ENCODE measurements at places on chromosomes 7 and 10.
A peak's percentile ranks its signal among the peaks of the same experiment; 100 is the strongest.

DNA sequence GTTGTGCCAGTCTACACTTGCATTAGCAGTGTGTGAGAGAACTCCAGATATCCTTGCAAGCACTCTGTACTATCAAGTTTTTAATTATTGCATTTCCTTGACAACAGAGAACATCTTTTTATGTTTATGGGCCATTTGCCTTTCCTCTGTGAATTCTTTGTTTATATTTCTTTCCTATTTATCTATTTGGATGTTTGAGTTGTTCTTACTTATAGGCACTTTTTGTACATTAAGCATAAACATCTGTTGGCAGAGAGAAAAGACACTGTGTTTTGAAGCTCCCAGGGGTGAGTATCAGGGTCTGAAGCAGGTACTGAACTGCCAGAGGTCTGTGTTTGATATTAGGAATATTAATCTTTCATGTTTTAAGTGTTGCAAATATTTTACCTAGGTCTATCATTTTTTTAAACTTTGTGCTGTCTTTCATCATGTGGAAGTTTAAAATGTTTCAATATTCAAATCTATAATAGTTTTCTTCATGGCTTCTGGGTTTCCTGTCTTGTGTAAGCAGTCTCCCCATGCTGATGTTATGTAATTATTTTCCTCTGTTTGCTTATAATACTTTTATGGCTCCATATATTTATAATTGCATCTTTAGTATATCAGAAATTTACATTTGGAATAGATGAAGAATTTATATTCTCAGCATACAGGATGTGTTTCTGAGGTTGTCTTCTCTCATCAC lies 17.7 kb upstream of the PDCD4 start:
- no peak for DNase-seq

- no peak for DNase-seq
Observed at GRCh38 chr10:71136036-71136721, 76.2 kb upstream of the UNC5B start.

GRCh38 chr10:80137920-80138319 lies 5.4 kb downstream of the PLAC9 start:
- no peak for DNase-seq

DNA sequence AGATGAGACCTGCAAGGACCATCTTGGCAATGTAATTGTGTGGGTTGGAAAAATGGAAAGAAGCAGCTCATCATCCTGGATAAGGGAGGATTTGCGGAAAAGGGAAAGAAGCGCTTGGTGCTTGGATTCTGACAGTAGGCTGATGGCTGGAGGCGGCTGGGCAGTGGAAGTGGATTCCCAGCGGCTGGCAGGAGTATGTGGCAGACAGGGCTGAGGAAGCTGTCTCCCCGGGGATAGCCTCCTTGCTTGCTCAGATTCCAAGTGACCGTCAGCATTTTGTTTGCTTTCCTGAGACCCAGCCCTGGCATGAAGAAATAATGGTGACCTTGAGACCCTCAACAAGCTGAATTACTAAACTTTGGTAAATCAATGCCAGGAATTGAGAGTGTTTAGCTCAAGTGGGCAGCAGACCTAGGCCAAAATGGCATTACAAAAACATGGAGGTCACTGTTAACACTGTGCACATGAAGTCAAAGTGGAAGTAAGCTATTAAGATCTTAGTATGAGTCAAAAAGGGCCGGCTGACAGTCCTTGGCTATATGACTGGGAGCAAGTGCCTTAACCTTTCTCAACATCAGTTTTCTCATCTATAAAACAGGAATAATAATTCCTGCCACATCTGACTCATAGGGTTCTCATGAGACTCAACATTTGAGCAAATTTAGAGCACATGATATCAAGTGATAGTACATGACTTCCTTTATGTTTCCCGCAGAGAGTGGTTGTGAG lies 21.3 kb downstream of the SLC25A28 start:
- DNase-seq, result no peak

DNA sequence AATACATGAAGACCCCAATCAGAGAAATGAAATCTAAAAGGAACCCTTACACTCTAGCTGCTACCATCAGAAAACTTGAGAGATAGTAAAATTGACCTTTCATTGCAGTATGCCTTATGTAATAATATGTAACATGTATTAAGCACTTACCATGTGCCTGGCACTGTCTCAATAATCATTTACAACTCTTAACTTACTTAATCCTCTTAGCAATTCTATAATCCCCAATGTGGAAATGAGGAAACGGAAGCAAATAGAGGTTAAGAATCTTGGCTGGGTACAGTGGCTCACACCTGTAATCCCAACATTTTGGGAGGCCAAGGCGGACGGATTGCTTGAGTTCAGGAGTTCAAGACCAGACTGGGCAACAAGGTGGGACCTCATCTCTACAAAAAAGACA lies 29.8 kb upstream of the FHIP2A start:
- DNase-seq, result no peak

DNA sequence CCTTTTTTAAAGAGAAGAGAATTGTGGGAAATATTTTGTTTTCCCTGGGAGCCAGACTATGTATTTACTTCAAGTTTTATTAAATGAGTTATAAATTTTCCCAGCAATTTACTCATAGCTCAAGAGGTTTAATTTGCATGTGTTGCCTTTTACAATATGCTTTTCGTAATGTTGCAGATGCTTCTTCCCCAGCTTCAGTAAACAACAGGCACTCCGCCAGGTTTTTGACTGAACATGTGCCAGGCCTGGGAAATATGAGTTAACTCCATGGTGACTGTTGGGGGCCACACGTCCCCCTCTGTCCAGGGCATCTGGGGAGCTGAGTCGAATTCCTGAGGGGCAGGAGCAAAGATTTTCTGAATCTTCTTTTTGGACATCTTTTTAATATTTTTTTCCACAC lies 545.7 kb downstream of the LRMDA start:
- no peak for DNase-seq

GRCh38 chr7:45181286-45181960 lies 23.8 kb downstream of the RAMP3 start:
- peak; percentile 1 for DNase-seq

- no peak for DNase-seq
Observed at GRCh38 chr7:112512451-112513210, 31.8 kb downstream of the LSMEM1 start.

- DNase-seq, result peak; percentile 89
Observed at GRCh38 chr7:21945454-21946221, at the start of gene CDCA7L. Gene CDCA7L, minus strand, starts transcription at chr7:21945899. Its CDS starts 95 bp downstream, at chr7:21945804.

GRCh38 chr7:23273141-23273599 lies 26.0 kb upstream of the MALSU1 start:
- DNase-seq, result peak; percentile 96

GRCh38 chr7:7851381-7851780 lies 117.2 kb upstream of the GLCCI1 start:
- DNase-seq, result no peak

- no peak for DNase-seq
Observed at GRCh38 chr7:41825927-41826480, 123.1 kb upstream of the INHBA start.

DNA sequence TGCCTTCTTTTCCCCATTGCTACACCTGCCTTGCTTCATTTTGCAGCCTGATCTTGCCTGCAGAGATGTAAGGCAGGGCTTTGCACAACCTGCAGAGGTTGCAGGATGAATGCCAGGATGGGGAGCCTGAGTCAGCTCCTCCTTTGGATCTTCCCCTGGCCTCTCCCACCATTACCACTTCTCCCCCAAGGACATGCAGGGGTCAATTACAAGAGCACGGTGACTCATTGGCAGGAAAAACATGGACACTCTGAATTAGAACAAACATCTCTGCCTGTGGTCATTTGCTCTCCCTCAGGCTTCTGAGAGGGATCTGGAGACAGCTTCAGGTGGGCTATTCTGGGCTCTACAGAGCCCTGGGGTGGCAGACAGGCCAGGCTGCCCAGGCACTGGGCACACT lies 89.2 kb downstream of the HERPUD2 start:
- DNase-seq, result no peak

- no peak for DNase-seq
Observed at GRCh38 chr10:2650328-2650727, 417.0 kb upstream of the PFKP start.

DNA sequence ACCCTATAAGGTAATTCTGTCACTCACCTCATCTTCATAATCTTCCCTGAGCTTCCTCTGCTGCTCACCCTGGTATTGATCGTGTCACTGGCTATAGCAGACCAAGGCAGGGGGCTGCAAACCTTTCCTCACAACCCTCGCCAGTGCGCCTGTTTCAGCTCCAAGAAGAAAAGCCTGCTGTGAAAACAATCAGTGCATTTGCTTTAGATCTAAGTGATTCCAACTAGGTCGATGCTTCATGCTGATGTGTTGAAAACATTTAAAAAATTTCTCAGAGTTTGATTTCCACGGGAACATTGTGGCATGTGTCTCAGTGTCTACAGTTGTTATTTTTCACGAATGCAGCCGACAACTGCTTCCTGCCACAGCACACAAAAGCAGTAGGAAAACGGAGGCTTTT lies 27.3 kb downstream of the POU6F2 start:
- DNase-seq, result no peak

Measured in activated CD4-positive, alpha-beta T cell treated with anti-CD3 and anti-CD28 coated beads for 36 hours (primary cell).